ENCODE measurements at places on chromosomes 12 and 14.

GRCh38 chr12:106941481-106942156 lies 14.1 kb upstream of the TMEM263 start:
- DNase-seq = no peak

- DNase-seq = no peak
Observed at GRCh38 chr14:38870296-38870836, 232.7 kb downstream of the SEC23A start.

DNA sequence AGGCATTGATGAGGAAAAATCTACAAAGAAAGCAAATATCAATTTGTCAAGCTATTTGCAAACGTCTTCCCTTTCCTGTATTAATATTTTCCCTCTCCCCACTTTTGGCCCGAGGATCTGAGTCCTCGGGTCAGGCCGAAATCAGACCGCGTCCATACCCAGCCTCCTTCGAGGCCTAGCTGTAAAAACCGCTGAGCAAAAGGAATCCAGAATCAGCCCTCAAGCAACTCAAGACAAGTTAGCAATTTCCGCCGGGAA lies 353 bp upstream of the MAPK1IP1L start:
- DNase-seq = no peak

- no peak for DNase-seq
Observed at GRCh38 chr12:46107591-46107990, 117.2 kb upstream of the SCAF11 start.

DNA sequence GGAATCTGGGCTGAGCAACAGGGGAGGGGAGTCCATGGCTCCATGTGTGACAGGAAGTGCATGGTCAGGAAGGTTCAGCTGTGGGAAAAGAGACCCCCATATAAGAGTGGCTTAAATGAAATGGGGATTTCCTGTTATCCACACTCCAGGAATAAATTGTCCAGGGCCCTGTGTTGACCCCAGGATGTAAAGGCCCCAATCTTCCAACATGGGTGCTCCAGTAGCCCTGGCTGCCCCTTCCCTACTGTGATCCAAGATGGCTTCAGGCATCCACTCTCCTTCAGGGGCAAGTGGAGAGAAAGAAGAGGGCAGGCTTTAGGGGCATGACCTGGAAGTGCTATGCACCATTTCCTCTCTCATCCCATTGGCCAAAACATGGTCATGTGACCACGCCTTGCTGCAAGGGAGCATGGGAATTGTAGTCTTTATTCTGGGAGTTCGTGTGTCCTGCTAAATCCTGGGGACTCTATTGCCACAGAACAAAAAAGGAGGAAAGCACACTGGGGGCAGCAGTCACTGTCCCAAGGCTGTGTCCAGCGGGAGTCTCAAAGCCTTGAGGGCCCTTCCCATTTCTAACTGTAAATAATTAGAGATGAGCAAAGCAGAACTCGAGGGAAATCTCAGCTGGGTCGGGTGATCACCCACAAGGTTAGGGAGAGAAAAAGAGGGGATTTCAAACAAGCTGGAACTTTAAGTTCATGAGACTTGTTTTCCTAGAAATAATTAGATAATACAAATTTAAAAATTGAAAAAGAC lies 289.2 kb downstream of the ADGRD1 start:
- no peak for DNase-seq

DNA sequence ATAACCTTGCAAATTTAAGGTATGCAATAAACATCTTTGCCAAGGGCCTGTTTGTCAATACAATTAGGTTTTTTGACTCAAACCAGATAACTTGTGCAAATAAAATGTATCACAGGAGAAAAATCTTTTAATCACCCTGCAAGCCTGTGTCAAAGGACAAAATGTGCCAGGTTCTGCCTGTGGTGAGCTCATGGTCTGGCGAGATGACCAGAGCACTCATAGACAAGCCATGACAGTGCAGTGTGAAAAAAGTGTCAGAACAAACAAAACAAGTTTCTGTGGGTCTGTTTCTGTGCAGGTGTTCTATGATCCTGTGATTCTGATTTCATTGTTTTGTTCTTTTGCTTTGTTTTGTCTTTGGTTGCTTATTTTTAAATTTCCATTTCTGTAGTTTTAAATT lies 847.2 kb downstream of the VRK1 start:
- no peak for DNase-seq

DNA sequence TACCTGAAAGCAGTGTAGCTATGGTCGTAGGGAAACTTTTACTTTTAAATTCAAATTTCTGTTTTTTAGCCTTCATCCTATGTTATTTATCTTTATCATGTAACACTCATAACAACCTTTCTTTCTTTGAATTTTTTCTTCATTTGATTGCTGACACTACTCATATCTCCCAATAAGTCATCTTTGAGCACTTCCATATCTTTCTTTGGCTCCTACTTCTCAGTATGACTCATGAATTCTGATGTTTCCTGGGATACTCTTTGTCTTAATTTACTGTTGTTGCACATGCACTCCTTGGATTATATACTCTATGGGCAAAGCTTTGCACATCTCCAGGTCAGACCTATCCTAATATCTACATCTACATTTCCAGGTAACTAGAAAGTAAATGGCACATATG lies 18.1 kb upstream of the IAPP start:
- DNase-seq = no peak

GRCh38 chr12:32843528-32844095 lies 53.0 kb downstream of the PKP2 start:
- DNase-seq = no peak

- DNase-seq = no peak
Observed at GRCh38 chr14:105010106-105010505, 10.8 kb downstream of the CDCA4 start.

Measured in left lung (tissue), 14 donors.